ENCODE measurements at places on chromosomes 4 and X.

DNA sequence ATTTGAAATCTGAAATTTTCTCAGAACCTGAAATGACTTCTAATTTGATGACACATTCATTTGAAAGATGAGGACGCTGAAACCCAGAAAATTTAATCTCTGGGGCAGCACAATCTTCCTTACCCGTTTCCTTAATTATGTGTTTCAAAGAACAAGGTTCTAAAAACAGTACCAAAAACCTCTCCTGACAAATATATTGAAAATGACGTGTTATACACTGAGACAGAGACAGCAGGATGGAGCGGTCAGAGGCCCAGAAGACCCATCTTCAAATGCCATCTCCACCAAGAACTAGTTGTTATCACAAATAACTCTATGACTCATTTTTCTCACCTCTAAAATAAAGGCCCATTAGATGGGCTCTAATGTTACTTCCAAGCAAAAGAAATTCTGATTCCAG is 177.3 kb downstream of the NSUN7 start:
- DNase-seq = no peak

DNA sequence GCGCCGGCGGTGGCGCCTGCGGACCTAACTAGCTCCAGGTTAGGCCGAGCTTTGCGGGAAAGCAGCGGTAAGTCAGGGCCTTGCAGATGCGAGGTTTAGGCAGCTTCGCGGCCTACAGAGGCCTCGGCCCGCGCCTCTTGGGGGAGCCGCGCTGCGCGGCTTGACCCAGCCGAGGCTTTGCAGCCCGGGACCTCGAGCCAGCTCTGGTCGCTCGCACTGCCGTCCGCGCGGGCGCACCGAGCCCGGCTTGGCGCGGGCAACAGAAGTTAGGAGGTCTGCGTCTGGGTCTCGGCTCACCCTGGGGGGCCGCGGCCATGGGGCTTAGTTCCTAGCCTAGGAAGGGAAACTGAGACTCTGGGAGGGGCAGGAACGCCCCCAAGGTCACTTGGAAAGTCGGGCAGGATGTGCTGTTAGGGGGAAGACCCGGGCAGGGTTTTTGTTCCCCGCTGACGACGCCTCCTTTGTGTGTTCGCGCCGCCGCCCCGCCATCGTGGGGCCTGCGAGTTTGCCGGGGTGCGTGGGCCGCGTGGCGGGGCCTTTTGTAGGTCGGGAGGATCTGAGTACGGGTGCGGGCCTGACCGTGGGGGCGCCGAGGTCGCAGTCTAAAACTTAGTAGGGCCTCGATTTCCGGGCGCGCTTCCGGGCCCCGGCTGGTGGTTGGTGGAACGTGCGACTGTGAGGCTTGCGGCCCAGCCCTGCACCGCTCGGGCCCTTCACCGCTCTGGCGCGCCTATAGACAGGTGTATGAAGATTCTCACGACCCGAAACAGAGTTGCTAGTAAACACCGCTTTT is 482 bp downstream of the RNF4 start:
- DNase-seq = no peak

DNA sequence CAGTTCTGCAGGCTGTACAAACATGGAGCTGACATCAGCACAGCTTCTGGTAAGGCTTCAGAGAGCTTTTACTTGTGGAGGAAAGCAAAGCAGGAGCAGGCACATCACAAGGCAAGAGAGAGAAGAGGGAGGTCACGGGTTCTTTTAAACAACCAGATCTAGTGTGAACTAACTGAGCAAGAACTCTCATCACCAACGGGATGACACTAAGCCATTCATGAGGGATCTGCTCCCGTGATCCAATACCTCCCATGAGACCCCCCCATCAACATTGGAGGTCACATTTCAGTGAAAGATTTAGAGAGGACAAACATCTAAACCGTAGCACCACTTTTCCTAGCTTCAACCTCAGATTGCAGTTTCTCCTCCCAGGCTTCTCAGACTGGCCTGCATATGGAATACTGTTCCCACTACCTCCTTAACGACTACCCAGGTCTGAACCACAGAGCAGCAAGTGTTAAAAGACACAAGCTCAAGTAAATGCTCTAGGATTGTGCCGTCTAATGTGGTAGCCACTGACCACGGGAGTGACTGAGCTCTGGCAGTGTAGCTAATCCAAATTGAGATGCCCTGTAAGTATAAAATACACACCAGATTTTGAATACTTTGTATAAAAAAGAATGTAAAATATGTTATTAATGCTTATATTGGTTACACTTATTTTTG is 192.7 kb downstream of the PTTG2 start:
- DNase-seq = no peak

DNA sequence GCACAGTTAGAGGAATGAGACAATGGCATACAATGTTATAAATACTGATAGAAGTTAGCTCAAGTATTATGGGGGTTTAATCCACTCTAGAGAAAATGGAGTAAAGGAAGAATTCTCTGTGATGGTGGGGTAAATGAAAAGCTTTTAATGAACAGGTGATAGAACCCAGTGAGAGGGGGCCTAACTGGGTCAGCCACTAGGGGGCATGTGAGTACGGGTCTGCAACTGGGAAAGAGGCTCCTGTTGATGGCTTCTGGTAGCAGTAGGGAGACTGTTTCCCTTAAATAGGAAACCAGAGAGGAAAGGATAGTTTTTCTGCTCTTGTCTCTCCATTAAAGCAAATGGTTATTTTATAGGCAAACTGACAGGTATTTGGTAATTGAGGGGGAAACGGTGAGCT is 132.8 kb upstream of the GPR101 start:
- no peak for DNase-seq

DNA sequence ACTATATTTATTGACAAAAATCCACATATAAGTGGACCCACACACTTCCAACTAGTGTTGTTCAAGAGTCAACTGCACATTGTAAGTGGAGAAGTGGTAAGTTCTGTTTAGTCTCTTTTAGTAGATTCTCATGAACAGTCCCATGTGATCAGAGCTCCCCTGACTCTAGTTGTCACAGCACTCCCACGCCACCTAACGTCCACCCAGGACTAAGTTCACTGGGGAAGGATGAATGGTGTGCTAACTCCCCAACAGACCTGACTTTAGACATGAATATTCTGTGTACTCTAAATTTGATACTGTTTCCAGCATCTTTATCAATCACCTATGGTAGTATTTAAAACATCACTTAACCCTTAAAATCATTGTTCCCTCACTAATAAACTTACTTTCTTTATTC is 59.8 kb downstream of the PACRGL start:
- DNase-seq = no peak

- no peak for DNase-seq
These were observed 332 bp upstream of the RENBP start for GRCh38 chrX:153944800-153945150.

- no peak for DNase-seq
These were observed 796.7 kb downstream of the RAPGEF2 start for GRCh38 chr4:159899596-159899995.

GRCh38 chr4:121943941-121944340 is 7.9 kb downstream of the TRPC3 start:
- DNase-seq = no peak

- DNase-seq = no peak
These were observed 8.1 kb upstream of the CYTL1 start for GRCh38 chr4:5027346-5027745.

- no peak for DNase-seq
These were observed 9.2 kb downstream of the MAD2L1 start for GRCh38 chr4:120057416-120057815.

DNA sequence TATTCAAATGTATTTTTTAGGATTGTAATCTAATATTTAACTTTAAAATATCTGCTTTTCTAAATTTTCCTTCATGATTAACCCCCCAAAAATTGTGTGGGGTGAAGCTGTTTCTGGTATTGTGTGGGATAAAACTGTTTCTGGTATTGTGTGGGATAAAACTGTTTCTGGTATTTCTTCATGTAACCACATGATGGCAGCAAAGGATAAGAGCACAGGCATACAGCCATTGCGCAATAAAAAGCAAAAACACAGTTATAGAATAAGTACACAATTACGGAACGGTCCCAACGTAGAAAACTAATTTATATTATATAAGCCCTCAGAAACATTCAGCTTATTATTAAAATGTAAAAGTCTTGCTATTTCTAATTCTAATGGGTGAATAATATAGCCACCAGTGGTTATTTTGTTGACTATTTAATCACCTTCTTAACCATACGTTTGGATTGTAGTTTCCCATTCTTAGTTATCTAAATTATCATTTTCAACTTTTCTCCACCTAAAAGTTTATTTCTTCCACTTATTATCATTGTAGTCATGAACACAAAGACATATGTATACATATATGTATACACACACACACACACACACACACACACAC is 333.9 kb upstream of the FSTL5 start:
- peak; percentile 8 for DNase-seq

GRCh38 chr4:186891859-186892486 is 168.3 kb upstream of the FAT1 start:
- no peak for DNase-seq

DNA sequence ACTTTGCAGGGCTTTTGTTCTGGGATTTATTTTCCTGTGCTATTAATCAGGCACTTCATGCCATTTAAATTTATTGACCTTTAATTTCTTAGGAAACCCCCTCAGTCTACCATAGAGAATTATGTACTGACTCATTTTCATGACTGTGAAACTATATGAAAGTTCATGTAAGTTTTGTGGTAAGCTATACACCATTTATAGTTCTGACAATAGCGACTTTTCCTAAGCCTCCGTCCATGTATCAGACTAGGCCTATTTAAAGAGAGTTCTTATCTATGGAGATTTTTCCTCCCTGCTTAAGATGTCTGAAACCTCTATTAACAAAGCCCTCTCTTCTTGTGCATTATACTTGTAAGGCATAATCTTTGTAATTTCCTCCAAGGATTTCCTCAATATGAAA is 111.6 kb downstream of the AFF2 start:
- no peak for DNase-seq

DNA sequence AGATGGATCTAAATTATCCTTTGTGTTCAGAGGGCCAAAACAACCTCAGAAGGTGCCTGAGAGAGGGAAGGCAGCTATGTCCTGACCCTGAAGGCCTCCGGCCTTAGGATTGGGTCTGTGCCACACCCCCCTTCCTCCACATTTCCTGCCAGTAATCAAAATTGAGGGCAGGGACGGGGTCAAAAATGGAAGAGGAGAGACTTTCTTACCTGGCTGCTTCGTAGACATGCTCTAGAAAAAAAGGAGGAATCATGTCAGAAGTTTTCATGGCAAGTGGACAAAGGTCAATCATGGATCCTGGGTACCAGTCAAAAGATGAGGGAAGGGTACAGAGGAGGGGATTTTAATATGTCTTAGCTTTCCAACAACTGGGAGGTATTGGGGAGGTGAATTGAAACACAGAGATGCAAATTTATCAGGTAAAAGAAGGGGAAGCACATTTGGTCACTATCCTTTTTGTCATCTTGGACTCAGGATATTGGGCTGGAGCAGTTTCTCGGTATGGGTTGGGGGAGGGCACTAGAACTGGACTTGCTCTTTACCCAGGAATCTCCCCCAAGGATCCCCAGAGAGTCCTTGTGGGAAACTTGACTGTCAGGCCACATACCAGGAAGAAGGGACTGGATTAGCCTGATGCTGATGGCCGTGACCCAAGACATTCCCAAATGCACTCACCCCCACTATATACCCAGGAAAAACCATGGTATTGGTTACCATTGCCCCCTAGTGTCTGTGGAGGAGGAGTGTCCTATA is 17.1 kb downstream of the VSIG4 start:
- DNase-seq = no peak

DNA sequence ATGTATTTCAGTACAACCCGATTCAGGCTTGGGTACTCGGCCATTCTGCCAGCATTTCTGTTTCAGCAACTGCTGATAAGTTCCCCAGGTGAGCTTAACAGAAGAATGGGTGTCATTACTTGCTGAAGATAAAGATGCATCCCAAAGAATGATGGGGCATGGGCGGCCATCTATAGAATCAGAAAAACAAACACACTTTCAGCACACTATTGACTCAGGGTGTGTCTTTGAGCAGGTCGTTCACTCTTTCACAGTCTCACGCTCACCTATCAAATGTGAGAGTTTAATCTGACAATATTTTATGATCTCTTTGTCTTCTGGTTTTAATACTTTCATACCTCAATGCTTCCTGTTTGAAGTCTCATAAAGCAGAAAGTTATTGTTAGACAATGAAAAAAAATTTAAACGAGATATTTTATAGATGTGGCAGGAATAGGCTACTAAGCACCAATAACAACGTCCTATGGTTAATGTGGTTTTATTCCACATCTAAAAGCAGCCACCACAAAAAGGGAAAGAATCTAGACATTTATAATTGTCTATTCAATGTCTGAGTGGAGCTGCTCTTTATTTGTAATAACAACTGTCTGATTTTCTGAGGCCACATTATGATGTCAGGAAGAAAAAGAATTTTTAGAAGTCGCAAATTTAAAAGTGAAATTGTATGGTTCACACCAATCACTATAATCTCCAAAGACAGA is 17.0 kb downstream of the GASK1B start:
- no peak for DNase-seq

DNA sequence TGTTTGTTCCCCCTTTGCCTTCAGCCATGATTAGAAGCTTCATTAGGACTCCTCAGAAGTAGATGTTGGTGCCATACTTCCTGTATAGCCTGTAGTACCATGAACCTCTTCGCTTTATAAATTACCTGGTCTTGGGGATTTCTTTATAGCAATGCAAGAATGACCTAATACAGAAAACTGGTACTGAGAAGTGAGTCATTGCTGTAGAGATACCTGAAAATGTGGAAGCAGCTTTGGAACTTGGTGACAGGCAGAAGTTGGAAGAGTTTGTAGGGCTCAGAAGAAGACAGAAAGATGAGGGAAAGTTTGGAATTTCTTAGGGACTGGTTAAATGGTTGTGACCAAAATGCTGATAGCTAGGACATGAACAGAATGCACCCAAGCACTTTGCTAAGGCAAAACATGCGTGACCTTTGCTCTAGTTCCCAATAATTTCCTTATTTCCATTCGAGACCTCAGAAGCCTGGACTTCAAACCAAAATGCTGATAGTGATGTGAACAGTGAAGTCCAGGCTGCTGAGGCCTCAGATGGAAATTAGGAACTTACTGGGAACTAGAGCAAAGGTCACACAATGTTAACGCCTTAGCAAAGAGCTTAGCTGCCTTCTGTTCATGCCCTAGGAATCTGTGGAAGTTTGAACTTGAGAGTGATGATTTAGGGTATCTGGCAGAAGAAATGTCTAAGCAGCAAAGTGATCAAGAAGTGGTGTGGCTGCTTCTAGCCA is 3.0 kb upstream of the USP46 start:
- no peak for DNase-seq

GRCh38 chrX:133444952-133445831 is 29.9 kb upstream of the GPC4 start:
- no peak for DNase-seq

- no peak for DNase-seq
These were observed 76.4 kb downstream of the EFHC2 start for GRCh38 chrX:44267116-44267515.

GRCh38 chrX:149161435-149162088 is 343.5 kb downstream of the IDS start:
- DNase-seq = no peak

- DNase-seq = no peak
These were observed 71.8 kb upstream of the OTUD4 start for GRCh38 chr4:145252190-145252589.

DNA sequence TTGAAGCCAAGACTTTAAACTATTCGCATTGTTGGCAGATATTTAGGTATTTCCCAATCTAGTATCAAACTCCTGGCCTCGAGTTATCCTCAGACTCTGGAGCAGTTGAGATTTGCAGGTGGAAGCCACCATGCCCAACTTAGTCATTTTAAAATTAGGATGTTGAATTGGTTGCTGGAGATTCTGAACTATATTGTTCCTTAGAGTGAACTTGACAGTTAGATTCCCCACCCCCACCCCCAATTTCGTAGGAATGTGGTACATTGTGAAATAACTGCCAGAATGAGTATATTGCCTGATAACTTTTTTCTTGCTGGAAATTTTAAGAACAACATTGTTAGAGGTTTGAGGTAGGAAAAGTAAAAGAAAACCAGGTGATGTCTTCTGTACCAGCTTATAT is 2.3 kb downstream of the NOCT start:
- DNase-seq = no peak

Measured in AG09319 (cell line).